ENCODE measurements at places on chromosomes 2 and 18. TPM values are rescaled to one million over a fixed set of nuclear protein-coding genes. Genes with fewer than 3 reads are reported as not detected.

DCDC2C gene
- not detected for total RNA-seq

KCNE4 gene
- 1.2 TPM for total RNA-seq

CD207 gene
- total RNA-seq: not detected

SNRNP27 gene
- 49.3 TPM for total RNA-seq

DES gene
- not detected for total RNA-seq

C2orf66 gene
- total RNA-seq: 1.1 TPM

Measured in glomerular endothelial cell (primary cell).